Glomerular endothelial cell (primary cell): ENCODE measurements at places on chromosomes 2 and 18. TPM values are rescaled to one million over a fixed set of nuclear protein-coding genes. Genes with fewer than 3 reads are reported as not detected.

The KCNE4 gene
- 0.47 and 1.2 TPM in 2 replicates for total RNA-seq

- no peak for DNase-seq
These were observed 191.5 kb upstream of the PARD3B start for GRCh38 chr2:204353823-204354222.

GRCh38 chr2:24421668-24422067 is 61.3 kb upstream of the ITSN2 start:
- peak; percentile 27 for DNase-seq

GRCh38 chr2:23531280-23531679 is 146.3 kb downstream of the KLHL29 start:
- DNase-seq = no peak

The CMPK2 gene
- 6.2 and 36.6 TPM in 2 replicates for total RNA-seq

DNA sequence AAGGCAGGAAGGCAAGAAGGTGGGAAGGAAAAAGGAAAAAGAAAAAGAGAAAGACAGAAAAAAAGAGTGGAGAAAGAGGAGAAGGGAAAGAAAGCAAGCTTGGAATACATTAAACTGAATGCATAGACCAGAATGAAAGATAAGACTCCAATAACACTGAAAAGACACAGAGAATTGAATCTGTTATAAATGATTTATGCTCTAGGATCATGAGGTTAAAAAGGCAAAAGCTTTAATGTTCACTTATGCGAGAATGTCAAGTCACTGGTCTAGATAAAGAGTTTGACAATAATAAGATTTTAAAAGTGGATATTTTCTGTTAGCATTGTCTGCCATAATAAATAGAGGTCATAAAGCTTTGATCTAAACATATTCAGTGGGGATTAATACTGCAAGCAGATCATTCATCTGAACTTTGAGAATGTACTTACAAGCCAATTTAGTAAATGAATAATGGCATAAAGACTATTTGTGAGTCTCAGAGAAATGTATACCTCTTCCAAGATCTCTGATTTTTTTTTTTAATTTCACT is 1069.2 kb upstream of the SLC39A10 start:
- DNase-seq = no peak

DNA sequence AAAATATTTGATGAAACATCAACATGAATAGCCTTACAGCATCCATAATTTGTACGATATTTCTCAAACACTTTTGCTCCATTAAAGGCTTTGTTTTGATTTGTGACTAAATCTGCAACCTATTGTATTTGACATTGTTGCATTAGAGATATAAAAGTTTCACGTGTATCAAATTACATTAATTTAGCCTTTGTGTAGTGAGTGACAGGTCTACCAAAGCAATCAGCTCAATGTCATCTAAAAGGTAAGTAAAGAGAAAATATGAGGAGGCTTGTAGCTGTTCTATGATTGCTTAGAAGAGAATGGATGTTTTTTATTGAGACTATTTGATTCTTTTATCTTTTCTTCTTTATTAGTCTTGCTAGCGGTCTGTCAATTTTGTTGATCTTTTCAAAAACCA is 430.2 kb downstream of the GALR1 start:
- DNase-seq = no peak

The CNTNAP5 gene
- total RNA-seq = not detected in 2 replicates

- no peak for DNase-seq
These were observed 68.1 kb upstream of the DAPL1 start for GRCh38 chr2:158726911-158727592.

The GNAL gene
- total RNA-seq = 0.41 and 1.8 TPM in 2 replicates

The NMUR1 gene
- not detected in 2 replicates for total RNA-seq

- DNase-seq = no peak
These were observed 109.8 kb upstream of the LMAN1 start for GRCh38 chr18:59468821-59469220.

DNA sequence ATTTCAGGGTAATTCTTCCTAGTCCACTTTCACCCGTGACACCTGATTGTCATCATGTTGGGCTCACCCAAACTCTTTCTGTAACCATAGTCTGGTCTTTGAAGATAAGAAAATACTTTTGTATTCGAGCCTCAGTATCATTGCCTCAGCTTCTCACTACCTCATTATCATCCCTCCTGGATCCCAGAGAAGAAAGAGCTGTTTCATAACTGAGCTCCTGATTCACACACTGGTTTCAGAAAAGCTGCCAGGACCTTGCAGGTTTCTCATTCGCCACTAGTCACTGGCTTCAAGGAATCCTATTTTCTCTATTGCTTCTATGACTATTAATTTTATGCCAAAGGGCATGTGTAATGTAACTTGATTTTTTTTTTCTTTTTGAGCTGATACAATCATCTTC is 2.9 kb upstream of the CRIM1 start:
- no peak for DNase-seq

The SPATS2L gene
- 76.1 and 86.3 TPM in 2 replicates for total RNA-seq

GRCh38 chr2:18265614-18266586 is 294.6 kb downstream of the RDH14 start:
- DNase-seq = no peak

DNA sequence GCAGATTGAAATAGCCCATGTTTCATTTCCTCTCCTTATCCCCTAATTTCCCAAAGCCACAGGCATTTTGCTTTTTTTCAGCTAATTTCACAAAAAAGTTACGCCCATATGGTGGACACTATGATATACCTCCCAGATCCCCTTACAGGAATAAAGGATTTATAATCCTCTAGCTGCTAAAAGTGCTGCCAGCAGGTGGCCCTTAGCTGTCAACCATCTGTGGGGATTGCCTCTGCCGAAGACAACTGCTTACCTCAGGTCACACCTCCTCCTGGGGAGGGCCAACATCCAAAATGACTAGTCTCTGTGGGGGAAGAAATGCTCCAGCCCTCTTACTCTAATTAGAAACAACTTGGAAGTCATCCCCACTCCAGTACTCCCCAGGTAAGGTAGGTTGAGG is 61.0 kb upstream of the EPB41L3 start:
- no peak for DNase-seq

DNA sequence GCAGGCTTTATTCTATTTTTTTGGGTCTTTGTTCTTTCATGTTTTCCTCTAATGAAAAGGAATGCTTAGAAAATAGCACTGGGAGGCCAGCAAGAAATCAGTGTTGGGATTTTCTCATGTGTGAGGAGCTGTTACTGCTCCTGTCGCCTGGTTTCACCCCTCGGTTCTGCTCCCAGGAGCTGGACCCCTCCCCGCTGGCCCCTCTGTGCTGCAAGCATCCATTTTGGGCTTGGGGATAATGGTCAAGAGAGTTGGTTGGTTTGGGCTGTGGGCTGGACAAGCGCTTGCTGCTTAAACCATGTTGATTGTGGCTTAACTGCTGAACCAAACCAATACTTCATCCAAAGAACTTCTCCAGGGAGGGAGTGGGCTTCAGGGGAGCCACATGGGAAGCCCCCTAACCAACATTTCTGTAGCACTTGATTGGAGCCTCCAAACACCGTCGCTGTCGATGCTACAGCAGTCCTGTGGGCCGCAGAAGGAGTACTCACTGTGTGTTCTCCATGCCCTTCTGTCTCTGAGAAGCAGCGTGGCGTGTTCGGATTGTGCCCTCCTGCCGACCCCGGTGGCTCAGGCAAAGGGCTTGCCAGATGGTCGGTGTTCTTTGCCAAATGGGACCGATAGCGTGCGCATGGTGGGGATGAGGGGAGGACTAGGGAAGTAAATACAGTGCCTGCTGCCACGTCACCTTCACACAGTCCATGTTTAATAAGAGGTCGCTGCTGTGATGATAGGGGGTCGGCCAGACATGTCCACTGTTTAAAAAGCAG is 40.0 kb downstream of the AGAP1 start:
- DNase-seq = no peak

The VAMP8 gene
- total RNA-seq = 14.1 and 20.5 TPM in 2 replicates

- no peak for DNase-seq
These were observed 5.3 kb downstream of the SAG start for GRCh38 chr2:233312874-233313273.

GRCh38 chr2:141707486-141707885 is 423.3 kb downstream of the LRP1B start:
- DNase-seq = no peak

The CSRNP3 gene
- 0.44 and 0.47 TPM in 2 replicates for total RNA-seq

GRCh38 chr2:137165968-137166367 is 400.6 kb downstream of the THSD7B start:
- DNase-seq = no peak

DNA sequence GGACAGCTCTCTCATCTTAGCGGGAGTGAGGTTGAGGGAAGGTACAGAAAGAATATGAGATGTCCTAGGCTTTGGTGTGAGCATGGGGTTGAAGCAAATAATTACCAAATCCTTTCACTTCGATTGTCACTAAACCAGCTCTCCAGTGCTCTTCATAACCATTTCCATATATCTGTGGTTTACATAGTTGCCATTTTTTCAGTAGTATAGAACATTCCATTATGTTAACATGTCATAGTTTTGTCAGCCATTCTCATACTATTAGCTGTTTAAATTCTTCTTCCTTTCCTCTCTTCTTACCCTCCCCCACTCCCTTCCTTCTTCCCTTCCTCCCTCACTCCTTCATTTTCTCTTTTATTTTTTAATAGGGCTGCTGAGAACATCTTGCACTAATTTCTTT is 205.9 kb downstream of the BABAM2 start:
- no peak for DNase-seq

GRCh38 chr2:182406221-182406620 is 20.6 kb downstream of the PDE1A start:
- DNase-seq = no peak

The PSMA8 gene
- not detected in 2 replicates for total RNA-seq

DNA sequence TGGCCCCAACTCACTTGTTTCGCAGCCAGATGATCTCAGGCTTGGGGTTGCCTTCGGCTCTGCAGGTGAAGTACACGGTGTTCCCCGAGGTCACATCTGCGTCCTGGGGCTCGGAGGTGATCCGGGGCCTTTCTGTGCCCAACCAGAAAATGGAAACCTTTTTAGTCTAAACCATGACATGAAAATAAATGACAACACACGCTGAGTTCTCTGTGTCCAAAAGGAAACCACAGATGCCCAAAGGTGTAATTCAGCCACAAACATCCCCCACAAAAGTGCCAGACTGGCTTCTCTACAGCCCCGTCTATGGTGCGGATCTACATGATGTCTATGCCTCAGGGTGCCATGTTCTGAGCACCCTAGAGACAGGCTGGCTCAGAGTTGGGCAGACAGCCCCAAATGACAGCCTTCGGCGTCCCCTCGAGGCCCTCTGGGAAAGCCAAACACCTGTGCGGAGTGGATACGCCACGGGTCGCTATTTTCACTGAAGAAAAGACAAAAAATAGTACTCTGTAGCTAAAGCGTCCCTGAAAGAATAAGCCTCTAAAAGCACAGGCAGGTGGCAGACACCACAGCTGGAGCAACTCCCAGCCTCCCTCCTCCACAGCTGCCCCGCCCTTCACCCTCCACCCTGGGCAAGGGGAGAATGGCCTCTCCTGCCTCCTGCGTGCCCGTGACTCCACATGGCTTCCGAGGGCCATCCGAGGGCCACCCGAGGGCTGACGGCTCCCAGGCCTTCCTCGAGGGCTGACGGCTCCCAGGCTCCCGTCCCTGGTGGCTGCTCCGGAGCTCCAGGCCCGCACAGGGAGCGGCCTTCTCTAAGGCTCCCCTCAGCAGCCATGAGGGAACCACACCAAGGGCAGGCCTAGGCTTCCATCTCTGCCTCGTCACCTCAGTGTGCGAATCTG is 67.1 kb downstream of the PXDN start:
- no peak for DNase-seq

- DNase-seq = no peak
These were observed 68.8 kb downstream of the CLHC1 start for GRCh38 chr2:55163274-55163721.

DNA sequence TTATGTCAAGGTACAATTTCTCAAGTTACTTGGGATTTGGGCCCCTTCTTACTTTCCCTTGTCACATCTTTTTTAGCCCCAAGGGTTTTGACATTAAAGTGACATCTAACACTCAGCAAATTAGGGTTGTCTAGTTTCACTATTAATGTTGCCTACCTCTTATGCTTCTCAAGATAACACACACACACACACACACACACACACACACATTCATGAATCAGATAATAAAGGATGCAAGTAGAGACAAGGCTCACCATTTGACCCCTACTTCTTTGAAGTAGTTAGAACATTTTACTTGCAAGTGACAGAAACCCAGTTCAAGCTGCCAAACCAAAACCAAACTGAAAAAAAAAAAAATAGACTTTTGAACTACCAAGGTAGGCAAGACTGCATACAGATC is 138.8 kb downstream of the TRIB2 start:
- DNase-seq = no peak

The AGAP1 gene
- total RNA-seq = 13.3 and 22.3 TPM in 2 replicates

The TBR1 gene
- total RNA-seq = not detected in 2 replicates
